ENCODE measurements at places on chromosomes 7 and 10.

DNA sequence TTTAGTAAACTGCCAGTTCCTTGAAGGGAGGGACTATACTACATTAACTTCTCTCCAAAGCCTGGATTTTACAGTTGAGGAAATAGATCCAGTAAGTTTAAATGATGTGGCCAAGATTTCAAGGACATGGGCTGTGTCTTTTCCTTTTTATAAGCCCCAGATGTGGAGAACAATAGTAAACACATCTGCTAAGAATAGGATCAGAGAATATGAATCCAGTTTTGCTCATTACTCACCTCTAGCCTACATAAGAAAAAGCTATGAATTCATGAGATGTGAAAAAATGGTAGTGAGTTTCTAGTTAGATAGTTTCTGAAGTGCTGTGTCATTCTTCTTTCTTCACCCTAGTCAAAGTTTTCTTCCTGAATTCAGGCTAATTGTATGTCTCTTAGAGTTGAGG is 38.6 kb downstream of the MAGI2 start:
- no peak for DNase-seq

DNA sequence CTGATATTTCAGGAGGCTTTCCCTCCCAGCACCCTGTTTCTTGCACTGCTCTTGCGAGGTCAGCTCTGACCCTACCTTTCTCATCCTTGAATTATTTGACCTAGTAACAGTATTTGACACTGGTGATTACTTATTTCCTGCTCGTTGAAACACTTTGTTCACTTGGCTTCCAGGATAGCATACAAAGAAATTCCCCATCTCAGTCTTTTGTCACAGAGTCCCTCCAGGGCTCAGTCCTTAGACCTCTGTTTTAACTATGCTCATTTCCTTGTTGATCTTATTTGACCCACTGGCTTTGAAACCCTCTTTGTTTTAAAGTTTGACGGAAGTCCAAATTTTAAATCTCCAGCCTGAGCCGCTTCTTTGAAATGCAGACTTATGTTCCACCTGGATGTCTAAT is 29.9 kb downstream of the BMPR1A start:
- DNase-seq: no peak

DNA sequence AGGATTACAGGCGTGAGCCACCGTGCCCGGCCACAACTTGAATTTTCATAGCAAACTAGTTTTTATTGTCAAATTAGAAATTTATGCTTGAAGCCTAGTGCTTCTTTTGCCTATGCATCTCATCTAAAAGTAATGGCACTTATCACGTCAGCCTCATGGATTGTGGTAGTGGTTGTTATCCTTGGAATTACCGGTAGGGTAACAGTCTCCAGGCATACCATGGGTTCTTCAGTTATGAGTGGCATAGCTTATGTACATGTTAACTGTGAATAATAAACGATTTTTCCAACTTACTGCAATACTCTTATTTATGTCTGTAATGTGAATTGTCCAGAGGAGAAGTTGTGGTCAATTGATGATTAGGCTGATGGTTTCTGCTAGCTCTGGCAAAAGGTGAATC is 63.1 kb downstream of the BMPR1A start:
- no peak for DNase-seq

GRCh38 chr10:55746002-55746401 is 615.1 kb downstream of the ZWINT start:
- no peak for DNase-seq

- DNase-seq: peak; percentile 7
Measured at GRCh38 chr7:7967886-7968543, 581 bp upstream of the GLCCI1 start.

- no peak for DNase-seq
Measured at GRCh38 chr7:30970594-30971094, 6.9 kb downstream of the GHRHR start.

- no peak for DNase-seq
Measured at GRCh38 chr7:90739716-90740115, 143.6 kb downstream of the CDK14 start.
